ENCODE measurements at places on chromosomes 12 and 14.

GRCh38 chr14:100212476-100213333 lies 26.2 kb upstream of the YY1 start:
- DNase-seq, result no peak

GRCh38 chr14:50859296-50859624 lies 12.6 kb upstream of the ABHD12B start:
- DNase-seq, result no peak

GRCh38 chr12:17802657-17803641 lies 287.0 kb downstream of the RERGL start:
- DNase-seq, result no peak

DNA sequence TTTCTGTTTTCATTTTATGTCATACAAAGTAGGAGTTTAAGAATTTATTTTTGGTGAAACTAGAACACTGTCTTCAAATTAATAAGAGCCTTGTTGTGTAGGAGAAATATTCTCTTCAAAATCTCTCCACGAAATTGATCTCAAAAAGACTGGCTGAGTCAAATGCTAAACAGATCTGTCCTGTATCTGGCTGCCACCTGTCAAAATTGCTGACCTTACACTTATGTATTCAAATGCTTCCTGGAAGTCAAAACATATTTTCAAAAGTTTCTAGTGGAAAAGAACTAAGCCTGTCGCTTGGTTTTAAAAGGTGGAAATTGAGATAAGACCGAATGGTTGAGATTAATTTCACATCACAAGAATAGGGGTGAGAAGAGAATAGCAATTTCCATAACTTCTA lies 121.4 kb downstream of the RGS6 start:
- no peak for DNase-seq

DNA sequence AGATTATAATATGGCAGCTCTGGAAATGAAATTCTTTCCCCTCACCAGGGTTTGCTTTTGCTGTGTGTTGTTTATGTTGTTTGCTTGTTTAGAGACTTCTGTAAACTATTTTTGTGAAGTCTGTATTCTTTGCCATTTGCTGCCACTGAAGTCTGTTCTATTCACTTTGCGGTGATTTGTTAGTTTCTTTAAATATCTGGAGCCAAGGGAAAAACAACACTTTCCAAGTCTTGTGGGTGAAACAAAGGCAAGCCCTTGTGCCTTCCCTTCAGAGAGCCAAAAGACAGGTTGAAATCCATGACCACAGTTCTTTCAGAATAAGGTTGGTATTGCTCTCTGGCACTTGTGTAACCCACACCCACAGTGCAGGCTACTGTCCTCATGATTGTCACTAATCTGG lies 59.5 kb upstream of the RNU6-7 start:
- no peak for DNase-seq
